ENCODE measurements at places on chromosomes 1 and 21.

- DNase-seq = no peak
These were observed 76.4 kb downstream of the CTH start for GRCh38 chr1:70487459-70487815.

DNA sequence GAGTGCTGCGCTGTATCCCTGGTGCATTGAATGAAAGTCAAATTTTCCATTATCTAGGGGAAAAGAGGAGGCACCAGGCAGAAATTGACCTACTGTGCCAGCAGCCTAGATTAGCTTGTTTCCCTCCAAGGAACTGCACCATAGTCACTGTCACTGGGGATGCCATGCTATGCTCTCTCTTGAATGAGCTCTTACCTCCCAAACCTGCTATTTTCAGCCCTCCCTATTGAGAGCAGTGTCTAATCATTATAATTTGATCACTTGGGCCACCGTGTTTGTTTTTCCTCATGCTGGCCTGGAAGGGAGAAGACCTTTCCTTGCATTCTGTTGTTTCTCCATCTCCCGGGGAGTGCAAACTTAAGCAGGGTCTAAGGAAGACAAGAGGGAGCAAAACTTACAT is 492.9 kb downstream of the SIPA1L2 start:
- DNase-seq = no peak

DNA sequence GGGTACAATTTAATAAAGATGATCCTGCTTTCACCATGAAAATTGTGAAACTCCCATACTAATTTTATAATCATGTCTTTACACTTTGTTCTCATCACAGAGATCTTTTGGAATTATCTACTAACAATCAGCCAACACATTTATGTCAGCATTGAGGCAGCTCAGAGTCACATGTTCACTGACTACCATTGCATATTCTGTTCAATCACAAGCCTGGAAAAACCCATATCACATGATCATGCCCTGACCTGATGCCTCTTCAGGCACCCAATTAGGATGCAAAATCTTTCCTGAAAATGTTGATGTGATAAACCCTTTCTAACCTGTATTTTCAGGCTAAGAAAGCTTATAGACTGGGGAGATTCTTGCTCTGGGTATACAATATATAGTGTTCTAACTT is 21.6 kb upstream of the RASAL2 start:
- no peak for DNase-seq

- no peak for DNase-seq
These were observed 239.1 kb upstream of the SGIP1 start for GRCh38 chr1:66294707-66295370.

DNA sequence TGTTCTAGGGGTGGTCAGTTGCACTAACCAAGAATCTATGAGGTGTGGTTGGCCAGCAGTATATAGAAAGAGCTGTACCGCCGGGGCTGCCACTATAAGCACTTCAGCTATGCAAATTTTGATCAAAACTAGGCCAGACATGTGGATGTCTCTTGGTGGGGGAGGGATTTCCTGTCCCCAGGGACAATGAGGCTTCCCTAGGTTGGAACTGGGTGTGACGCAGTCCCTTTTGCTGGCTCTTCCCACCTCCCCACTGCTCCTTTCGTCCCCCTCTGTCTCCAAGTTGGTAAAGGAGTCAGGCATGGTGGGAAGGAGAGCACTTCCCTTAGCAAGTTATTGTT is 13.6 kb downstream of the SDCCAG8 start:
- no peak for DNase-seq
